ENCODE measurements at places on chromosomes 5 and 9.

DNA sequence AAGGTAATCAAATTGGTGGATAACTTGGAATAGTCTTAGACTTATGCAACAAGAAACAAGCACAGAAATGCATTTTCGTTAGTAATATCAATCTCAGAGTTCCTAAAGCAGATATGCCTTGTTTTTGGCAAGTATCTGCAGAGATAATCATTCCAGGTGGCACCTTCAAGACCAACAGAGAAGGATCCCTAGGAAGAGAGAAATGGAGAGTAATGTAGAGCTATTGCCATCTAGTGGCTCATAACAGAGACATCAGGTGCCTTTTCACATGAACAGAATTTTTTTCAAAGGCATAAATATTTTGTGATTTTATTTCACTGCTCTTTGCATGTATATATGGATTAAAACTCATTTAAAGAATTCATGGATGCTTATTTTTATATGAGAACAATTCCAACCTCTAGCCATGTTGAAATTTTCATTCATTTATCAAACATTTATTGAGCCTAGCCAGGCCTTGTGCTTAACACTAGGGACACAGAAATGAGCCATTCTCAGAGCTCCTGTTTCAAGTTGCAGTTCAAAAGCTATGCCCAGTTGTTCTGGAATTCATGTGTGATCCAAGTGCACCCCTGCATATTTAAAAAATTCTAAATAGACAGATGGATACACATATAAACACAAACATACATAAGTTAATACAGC lies 117.5 kb upstream of the OR13F1 start:
- no peak for DNase-seq

DNA sequence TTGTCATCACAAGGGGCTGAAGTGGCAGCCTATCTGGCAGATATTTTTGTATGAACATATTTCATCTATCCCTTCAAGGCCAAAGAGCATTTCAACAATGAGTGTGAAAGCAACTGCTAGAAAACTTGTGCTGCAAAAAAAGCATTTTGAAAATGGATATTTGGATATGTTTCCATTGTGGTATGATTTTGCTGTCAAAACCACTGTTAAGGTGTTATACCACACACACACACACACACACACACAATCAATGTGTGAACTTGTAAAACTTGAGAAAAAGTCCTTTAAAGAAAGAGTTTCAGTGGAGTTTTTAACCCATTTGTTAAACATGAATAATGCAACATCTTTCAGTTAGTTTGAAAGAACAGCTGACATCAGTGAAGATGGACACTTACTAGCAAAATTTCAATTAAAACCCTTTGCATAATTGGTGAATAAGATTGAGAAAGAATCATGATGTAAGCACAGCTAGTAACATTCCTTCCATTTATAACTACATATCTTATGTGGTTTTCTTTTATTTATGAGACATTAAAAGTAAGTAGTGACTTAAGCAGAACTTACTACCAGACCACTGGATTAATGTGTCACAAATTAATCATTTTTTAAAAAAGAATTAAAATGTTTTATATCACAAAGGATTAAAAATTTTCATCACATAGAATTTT lies 182.6 kb upstream of the GNA14 start:
- DNase-seq: no peak

- no peak for DNase-seq
These were observed 576.9 kb downstream of the BNC2 start for GRCh38 chr9:16293610-16294009.

GRCh38 chr5:131258733-131259132 lies 5.1 kb upstream of the CDC42SE2 start:
- no peak for DNase-seq

DNA sequence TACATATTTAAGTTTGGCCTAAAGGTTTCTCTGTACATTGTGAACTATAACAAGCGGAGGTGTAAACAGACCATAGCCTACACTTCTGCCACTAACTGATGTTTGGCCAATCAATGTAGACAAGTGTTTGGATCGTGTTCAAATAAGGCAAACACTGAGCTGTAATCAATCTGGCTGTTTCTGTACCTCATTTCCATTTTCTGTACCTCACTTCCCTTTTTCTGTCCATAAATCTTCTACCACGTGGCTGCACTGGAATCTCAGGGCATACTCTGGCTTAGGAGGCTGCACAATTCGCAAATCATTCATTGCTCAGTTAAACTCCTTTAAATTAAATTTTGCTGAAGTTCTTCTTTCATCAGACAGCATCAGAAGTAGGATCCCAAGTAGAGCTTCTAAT lies 140.9 kb downstream of the SLC25A46 start:
- no peak for DNase-seq

- DNase-seq: no peak
These were observed 911.9 kb downstream of the DTWD2 start for GRCh38 chr5:118076490-118076889.

- no peak for DNase-seq
These were observed 108.1 kb downstream of the CACNA1B start for GRCh38 chr9:137985637-137986071.

GRCh38 chr5:93460286-93460685 lies 120.7 kb downstream of the NR2F1-AS1 start:
- no peak for DNase-seq

- no peak for DNase-seq
These were observed 328 bp downstream of the GRXCR2 start for GRCh38 chr5:145872486-145872885.

- no peak for DNase-seq
These were observed 931.5 kb upstream of the NUDT12 start for GRCh38 chr5:104494083-104494482.

DNA sequence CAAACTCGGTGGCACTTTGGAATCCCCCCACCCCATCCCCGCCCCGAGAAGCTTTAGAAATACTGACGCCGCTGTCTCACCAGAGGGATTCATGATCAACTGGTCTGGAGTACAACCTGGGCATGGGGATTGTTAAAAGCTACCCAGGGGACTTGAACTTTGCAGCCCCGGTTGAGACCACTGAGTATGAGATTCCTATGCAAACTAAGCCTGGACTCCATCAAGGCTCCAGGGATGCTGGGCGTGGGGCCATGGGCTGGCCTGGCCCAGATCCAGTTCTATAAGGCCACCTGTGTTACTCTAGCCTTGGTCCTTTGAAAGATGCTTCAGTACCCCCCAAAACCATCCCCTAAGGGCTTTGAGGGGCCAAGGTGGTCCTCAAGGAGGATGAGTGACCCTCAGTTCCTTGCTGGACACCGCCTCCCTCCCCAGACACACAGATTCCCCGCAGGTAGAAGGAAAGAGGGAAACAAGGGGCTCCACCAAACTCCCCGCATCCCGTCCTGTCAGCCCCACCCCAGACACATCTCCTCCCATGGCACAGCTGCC lies 68.5 kb downstream of the MRPL36 start:
- DNase-seq: no peak

DNA sequence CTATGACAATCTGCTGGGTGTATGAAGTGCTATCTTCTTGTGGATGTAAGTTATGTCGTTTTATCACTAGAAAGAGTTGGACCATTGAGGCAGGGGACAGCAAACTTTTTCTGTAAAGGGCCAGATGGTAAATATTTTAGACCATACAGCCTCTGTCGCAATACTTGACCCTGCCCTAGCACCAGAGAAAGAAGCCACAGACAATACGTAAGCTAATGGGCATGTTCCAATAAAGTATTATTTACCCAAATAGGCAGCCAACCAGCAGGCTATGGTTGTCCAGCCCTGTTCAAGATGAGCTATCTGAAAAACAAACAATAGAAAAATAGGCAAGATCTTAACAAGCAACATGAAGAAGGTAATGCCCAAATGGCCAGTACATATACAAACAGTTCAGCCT lies 36.4 kb downstream of the MTX3 start:
- no peak for DNase-seq

- DNase-seq: no peak
These were observed 57.2 kb downstream of the OLFM1 start for GRCh38 chr9:135144581-135145170.

DNA sequence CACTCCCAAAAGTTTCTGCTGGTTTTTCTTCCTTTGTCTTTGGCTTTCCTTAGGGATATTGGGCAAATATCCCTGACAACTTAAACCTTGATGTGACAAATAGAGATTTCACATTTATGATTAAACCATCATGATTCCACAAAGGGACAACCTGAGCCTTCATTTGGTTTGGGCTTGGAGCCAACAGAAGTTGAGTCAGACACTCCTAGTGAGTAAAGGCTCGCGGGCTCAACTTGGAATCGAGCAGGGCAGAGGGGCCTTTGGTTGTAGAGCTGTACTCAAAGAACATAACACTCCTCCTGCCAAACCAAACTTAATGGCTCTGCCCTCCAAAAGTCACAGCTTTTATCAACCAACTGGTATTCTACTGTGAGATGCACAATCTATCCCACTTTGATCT lies 290.2 kb upstream of the MAP3K1 start:
- DNase-seq: no peak

GRCh38 chr5:73797132-73797510 lies 171.1 kb downstream of the ARHGEF28 start:
- DNase-seq: no peak

DNA sequence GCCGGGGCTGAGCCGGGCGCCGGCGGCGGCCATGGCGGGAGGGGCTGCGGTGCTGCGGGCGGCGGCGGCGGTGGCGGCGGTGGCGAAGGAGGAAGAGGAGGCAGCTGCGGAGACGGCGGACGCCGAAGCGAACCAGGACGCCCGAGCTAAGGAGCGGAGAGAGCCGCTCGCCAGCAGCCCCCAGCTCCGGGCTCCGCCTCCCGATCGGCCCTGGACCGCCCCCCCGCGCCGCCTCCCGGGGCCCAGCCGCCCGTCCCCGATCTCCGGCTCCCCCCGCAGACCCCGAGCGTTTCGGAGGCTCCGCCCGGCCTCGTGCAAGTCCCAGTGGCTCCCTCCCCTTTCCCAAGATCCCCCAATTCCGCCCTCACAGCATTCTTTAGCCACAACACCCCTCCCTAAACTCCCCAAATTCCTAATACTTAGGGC lies at the start of gene ASTN2:
TSS of gene ASTN2 (minus strand) at position 152 of the 426 bp plus-strand sequence. CDS start at position 33, 119 bp downstream.
- no peak for DNase-seq

- no peak for DNase-seq
These were observed 6.4 kb upstream of the GLIS3 start for GRCh38 chr9:4306066-4306776.

DNA sequence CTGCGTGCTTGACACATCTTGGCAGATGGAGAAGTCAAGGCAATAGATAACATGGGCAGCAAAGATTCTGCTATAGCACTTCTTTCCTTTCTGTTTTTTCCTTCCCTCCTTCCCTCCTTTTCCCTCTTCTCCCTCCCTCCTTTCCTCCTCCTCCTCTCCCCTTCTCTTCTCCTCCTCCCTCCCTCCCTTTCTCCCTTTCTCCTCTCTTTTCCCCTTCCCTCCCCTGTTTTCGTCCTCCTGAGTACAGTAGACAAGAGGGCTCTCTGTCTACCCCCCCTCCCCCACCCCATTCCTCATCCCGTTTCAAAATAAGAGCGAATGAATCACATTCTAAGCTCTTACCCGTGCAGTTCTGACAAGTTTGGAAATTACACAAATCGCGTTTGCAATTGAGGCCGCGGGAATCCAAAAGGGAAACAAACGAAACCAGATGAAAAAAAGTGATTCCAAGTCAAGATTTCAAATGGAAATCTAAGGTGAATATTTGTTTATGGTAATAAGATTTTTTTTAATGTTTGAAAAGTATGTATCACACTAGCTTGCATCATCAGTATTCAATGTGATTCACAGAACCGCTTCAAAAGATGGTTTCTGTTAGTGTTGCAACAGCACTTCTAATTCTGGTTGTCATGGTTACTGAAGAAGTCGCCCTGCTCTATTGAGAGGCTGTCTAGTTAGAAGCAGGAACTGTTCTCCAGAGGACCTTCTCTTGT lies 1.3 kb downstream of the NIM1K start:
- no peak for DNase-seq

DNA sequence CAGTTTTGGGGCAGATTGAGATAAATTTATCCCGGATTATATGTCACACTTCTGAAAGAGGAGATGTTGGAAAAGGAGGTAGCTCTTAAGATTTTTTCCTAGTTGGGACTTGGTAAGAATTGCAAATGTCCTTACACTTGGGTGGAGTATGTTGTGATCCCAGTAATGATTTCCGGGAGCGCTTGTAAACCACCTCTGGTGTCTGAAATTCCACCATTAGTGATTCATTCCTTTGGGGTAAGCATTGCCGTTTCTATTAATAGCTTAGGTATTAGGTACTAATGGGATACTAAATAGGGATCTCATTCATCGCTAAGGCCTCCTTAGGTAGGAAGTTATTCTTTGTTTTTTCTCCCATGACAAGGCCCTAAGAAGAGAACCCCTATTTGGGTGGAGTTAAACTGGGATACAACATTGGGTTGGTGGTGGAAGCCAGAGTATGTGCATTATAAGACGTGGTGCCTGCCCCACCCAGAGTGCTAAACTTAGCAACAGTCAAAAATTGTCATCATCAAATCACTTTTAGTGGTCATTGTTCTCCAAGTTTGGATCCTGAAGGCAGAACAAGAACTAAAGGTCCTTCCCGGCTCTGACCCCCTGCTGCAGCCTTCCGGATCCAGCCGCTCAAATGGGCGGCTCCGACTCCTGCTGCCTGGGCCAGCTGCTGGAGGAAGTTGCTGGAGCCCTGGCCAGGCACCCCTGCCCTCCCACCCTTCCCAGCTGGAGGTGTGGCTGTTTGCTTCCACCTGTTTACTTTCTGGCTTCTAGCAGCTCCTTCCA lies 31.7 kb upstream of the DAB2IP start:
- DNase-seq: no peak

GRCh38 chr9:89946741-89947140 lies 341.9 kb downstream of the GADD45G start:
- DNase-seq: no peak

DNA sequence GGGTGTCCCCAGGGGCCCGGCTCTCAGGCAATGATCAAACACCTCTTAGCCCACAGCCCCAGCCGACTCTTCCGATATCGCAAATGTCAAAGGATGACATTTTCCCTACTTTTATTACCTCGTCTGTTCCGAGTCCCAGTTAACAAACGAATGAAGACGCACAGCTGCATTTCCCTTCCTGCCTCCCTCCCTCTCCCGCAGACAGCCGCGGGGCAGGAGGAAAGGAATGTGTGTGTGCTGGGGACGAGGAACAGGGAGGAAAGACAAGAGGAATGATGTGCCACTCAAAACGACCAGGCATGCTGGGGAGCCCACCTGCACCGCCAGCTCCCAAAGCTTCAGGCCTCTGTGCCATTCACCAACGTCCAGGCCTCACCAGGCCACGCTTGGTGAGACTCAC lies 125.9 kb upstream of the SARDH start:
- DNase-seq: no peak

GRCh38 chr5:6395621-6396020 lies 17.3 kb upstream of the MED10 start:
- DNase-seq: no peak

DNA sequence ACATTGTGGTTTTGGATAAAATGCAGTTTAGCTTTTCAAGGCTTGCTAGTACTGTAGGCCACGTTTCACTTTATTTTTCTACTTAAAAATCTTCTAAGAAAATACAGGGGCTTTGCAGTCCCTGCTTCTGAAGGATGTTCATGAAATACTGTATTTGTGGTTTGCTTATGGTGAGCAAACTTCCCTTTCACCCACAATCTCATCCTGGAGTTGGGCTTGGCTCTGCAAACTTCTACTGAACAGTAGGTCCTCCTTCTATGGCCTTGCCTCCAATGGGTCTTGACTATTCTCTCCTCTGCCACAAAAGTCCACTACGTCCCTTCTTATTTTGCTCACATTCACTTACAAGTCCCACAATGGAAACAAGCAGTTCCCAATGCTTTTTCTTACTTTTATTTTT lies 502.7 kb upstream of the KLF4 start:
- no peak for DNase-seq

- DNase-seq: no peak
These were observed 36.6 kb downstream of the TTLL11 start for GRCh38 chr9:122056484-122056883.

- no peak for DNase-seq
These were observed 44.0 kb upstream of the PLIN2 start for GRCh38 chr9:19171271-19171670.

GRCh38 chr9:128495804-128496417 lies 8.6 kb upstream of the GLE1 start:
- no peak for DNase-seq

Measured in activated CD4-positive, CD25-positive, alpha-beta regulatory T cell treated with anti-CD3 and anti-CD28 coated beads, Interleukin-2, amount 50 U/mL, for 16 hours (primary cell).